CD4-positive, alpha-beta T cell treated with Interleukin-4 for 1 hour (primary cell): ENCODE measurements at places on chromosomes 3 and 15.

GRCh38 chr15:48966595-48967301, 3.0 kb upstream of the SHC4 start:
- DNase-seq = peak; percentile 29

DNA sequence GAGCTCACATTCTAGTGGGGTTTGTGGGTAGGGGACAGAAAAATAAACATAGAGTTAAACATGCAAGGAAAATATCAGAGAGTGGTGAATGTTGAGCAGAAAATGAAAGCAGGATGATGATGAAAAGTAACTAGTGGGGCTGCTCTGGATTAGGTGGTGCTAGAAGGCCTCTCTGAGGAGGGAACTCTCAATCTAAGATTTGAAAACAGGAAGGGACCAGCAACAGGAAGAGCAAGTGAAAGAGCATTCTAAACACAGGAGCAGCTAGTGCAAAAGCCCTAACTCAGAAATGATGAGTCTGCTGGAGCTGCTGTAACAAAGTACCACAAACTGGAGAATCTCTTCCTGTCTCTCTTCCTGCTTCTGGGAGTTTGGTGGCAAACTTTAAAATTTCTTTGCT, 468.6 kb upstream of the AGTR1 start:
- no peak for DNase-seq

DNA sequence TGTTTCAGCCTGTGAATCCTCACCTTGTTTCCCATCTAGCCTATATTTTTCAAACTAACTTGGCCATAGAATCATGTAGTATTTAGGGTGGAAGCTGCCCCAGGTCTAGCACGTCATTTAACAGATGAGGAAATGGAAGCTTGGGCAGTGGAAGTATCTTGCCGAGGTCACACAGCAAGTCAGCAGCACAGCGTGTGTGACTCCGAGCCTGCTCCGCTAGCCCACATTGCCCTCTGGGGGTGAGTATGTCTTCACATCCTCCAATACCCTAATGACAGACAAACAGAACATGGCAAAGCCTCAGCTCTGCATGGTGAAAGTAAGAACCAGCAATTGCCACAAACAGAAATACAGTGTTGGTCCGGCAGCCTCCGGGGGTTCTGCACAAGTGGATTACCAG, 2.2 kb upstream of the CCR5 start:
- peak; percentile 83 for DNase-seq

DNA sequence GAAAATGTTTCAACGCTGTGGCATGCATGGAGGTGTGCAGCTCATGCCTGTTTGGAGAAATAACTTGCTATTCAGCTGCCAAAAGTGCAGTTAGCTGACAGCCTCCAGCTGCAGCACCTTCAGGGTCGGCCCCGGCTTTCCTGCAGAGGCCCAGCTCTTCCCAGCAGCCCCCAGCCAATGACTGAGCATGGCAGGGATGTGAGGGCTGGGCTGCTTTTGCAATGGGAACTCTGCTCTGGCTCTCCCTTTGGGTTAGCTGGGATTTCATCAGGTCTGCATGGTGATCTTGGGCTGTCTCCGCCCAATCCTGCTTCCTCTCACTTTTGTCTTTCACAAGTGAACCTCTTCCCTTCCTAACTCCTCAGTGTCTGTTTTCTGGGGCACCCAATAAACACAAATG, 396.6 kb downstream of the EPHB1 start:
- no peak for DNase-seq

DNA sequence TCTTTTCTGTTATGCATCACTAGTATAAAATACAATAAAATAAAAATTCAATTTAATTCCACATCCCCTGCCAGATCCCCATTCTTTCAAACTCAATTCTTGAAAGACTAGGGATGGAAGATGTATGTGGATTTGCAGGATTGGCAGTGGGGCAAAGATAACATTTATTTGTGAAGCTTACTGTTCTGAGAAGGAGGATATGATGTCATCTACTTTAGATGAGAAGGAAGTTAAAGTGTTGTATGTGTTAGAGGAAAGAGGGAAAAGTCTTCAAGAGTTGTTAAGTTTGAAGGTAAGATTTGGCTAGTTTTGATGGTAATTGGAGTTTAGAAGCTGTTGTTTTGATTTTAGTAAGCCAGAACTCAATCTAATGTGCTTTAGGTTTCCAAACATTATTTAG, 845.1 kb upstream of the NR2F2 start:
- DNase-seq = no peak

- DNase-seq = peak; percentile 56
Observed at GRCh38 chr3:66378256-66378655, 122.6 kb downstream of the LRIG1 start.

DNA sequence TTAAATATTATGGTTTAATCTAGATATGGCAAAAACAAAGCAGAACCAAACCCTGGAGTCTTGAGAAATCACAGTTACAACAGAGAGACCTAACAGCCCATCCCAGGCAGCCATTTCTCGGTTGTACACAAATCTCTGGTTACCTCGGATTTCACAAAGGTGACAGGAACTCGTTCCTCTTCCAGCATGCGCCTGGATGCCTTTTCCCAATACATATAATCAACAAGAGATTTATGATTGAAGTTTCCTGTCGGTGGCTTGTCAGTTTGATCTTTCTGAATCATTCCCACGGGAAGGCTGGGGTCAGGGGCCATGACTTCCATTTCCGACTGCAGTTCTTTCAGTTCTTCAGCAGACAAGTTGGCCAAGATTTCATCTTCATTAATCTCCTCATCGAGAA, 445 bp downstream of the LMOD3 start:
- DNase-seq = no peak

DNA sequence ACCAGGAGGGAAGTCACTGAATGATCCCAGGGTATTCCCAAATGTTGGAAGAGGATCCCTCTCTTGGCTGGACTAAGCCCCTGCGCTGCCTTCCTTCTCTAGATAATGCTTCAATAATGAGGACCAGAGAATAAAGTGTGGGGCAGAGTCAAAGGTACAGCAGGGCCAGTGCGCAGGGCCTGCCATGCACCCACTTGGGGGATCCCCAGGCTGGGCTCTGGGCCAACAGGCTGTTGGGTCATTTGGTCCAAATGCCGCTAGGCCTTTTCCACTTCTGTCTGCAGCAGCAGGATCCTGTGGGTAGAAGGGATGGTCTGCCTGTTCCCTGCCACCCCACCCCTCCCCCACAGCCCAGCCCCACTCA, 5.7 kb upstream of the CLK3 start:
- no peak for DNase-seq

- DNase-seq = no peak
Observed at GRCh38 chr3:183924543-183924942, 39.9 kb upstream of the PARL start.

- no peak for DNase-seq
Observed at GRCh38 chr15:84741121-84741520, 7.3 kb upstream of the ZNF592 start.

DNA sequence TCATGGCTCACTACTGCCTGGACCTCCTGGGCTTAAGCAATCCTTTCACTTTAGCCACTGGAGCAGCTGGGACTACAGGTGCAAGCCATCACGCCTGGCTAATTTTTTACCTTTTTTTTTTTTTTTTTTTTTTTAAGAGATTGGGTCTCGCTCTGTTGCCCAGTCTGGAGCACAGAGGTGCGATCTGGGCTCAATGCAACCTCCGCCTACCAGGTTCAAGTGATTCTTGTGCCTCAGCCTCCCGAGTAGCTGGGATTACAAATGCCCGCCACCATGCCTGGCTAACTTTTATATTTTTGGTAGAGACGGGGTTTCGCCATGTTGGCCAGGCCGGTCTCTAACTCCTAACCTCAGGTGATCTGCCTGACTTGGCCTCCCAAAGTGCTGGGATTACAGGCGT, 50.7 kb upstream of the MELTF start:
- DNase-seq = no peak

DNA sequence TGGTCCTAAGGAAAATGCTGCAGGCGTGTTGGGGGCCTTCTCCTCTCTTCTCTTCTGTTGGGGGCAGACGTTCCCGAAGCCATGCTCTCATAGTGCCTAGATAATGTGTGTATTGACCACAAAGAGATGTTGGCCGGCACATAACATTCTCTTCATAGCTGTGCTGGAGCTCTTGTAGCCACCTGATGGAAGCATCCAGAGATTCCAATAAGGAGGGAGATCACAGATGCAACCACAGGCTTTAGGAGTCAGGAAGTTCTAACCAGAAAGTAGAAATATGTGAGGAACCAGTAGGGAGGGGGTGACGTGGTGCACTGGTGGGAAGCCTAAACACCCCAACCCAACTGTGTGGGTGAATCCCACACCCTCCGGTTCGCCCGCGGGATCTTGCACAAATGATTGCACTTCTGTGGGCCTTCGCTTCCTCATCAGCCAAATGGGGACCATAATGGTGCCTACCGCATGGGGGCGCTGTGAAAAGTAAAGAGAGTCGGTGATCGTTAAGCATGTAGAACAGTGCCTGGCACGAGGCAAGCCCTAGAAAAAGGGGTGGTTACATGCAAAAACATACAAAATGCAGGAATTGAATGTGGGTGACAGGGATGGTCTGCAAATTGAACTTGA, 87.8 kb downstream of the TOP2B start:
- DNase-seq = no peak

DNA sequence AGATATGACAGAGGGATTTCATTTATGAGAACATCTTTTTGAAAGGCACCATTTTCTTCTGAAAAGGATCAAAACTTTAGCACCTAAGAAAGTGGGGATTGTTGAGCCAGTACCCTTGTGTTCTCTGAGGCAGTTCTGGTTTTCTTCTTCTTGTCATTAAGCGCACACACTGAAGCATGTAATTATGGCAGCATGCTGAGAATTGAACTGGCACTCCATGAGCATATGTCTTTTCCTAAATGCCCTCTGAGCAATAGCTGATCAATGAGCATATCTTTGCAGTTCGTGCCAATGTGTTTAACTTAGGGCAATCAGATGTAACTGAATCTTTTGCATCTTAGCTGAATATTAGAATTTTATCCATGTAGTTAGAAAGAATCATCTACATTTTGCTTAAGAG, 53.9 kb upstream of the VGLL3 start:
- DNase-seq = no peak

- no peak for DNase-seq
Observed at GRCh38 chr3:94928921-94929320, 866.1 kb downstream of the NSUN3 start.

DNA sequence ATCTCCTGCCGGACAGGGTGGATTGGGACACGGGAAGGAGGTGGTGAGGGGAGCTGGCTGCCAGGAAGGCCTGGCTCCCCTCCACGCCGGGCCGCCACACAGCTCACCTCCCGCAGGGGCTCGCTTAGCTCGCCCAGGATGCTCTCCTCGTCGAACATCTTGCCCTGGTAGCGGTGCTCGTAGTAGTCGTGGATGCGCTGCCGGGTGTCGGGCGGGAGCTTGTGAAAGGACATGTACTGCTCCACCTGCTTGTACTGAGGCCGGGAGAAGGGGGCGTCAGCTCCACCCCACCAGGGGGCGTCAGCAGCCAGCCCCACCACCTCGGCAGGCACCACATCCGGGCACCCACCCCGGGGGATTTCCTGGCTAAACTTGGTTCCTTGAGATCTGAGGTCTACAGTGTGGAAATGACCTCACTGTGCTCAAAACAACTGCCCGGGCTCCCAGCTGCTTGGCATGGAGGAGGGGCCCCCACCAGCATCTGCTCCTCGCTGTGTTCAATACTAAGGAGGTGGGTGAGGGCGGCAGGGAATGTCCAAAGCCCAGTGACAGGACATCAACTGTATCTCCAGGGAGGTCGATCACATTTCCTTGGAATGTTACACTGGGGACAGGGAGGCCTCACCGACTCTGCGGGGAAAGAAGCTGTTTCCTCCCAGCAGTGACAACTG, 43.4 kb downstream of the HCN4 start:
- DNase-seq = no peak

- no peak for DNase-seq
Observed at GRCh38 chr3:41987627-41988026, 25.7 kb upstream of the ULK4 start.

DNA sequence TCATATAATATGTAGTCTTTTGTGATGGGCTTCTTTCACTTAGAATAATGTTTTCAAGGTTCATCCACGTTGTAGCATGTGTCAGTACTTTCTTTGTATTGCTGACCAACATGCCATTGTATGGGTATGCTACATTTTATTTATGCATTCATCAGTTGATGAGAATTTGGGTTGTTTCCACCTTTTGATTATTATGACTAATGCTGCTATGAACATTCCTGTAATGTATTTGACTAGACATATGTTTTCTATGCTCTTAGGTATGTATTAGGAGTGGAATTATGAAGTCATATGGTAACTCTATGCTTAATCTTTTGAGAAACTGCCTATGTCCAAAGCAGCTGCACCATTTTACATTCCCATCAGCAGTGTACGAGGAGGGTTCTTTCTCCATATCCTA, 3.2 kb upstream of the PODXL2 start:
- DNase-seq = no peak

DNA sequence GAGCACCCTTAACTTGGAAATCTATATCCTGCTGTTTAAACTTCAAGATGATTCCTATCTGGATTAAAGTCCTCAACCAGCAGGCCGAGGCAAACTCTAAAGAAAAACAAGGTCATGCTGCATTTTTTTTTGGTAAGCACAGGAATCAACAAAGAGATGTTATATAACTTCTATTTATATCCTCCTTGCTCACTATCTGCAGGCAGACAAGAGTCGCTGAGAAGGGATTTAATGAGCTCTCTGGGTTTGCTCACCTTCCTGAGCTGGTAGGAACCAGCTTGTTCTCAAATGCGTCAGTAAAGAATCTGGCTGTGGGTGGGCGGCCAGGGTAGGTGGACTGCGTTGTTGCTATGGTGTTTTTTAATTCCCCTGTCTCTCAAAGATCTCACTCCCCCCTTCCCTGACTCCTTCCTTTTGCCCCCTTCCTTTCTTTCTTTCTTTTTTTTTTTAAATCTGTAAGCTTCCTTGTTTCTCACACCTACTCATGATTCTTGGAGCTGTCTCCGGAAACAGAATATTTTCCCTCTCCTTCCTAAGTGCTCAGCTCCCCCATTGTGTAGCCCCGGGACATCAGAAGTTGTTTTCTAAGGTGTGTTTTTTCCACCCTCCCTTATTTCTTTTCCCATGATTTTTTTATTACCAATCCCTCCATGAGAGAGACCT, 228.8 kb upstream of the BHLHE40 start:
- no peak for DNase-seq

- no peak for DNase-seq
Observed at GRCh38 chr3:195030791-195031321, 240.1 kb downstream of the XXYLT1 start.

- DNase-seq = no peak
Observed at GRCh38 chr3:119322021-119322834, 28.0 kb downstream of the ARHGAP31 start.

DNA sequence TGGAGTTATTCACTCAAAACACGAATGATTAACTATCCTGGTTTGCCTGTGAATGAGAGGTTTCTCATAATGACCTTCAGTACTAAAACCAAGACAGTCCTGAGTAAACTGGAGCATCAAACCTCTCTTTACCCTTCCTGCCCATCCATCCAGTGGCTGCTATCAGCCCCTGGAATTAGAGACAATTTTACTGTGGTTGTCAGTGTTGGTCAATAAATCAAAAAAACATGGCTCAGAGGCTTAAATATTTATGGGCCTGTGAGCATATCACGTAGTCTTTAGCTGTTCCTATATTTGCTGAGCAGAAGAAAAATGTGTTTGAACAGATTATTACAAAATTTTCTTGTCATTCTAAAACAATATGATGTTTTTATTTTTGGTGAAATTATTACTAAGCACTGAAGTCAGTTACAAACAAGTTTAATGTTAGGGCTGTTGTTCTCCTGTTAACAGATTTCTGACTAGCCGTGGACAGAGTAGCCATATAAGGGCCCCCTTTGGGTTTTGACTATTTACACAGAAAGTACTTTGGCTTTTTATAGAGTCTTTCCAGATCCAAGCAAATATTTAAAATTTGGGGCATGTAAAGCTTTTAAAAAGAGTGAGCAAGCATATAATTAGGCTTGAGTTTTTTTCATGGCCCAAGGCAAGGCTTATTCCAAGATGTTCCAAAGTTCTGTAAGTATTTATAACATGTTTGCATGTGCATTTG, 580.9 kb downstream of the DIPK2A start:
- DNase-seq = no peak
